Mononuclear cell (primary cell): ENCODE measurements at places on chromosomes 7 and 10. TPM values are rescaled to one million over a fixed set of nuclear protein-coding genes. Genes with fewer than 3 reads are reported as not detected.

The PIP gene
- total RNA-seq: not detected

The LLCFC1 gene
- not detected for total RNA-seq

The AOAH gene
- total RNA-seq: 128 TPM

The RUFY2 gene
- 20.5 TPM for total RNA-seq

The CALCR gene
- not detected for total RNA-seq

The PLAC9 gene
- not detected for total RNA-seq

The CFAP58 gene
- 0.10 TPM for total RNA-seq

The LBX1 gene
- not detected for total RNA-seq

The AOC1 gene
- 0.10 TPM for total RNA-seq

The MYL7 gene
- total RNA-seq: not detected

The TEX47 gene
- total RNA-seq: not detected

The AGR2 gene
- total RNA-seq: not detected

The PNLIPRP1 gene
- not detected for total RNA-seq

The SP8 gene
- total RNA-seq: not detected

The RBM28 gene
- total RNA-seq: 5.4 TPM

The EMX2 gene
- total RNA-seq: 0.10 TPM

The RNF32 gene
- total RNA-seq: 0.10 TPM

The NODAL gene
- not detected for total RNA-seq

The TLX1 gene
- not detected for total RNA-seq

The INPP5A gene
- total RNA-seq: 18.6 TPM

The UCMA gene
- not detected for total RNA-seq

The PCLO gene
- total RNA-seq: not detected

The CLDN3 gene
- not detected for total RNA-seq

The C7orf33 gene
- not detected for total RNA-seq

The CYP3A7 gene
- total RNA-seq: not detected

The RNF148 gene
- total RNA-seq: not detected

The MRPS24 gene
- 53.1 TPM for total RNA-seq

The SMURF1 gene
- total RNA-seq: 37.6 TPM

The STOX1 gene
- 0.21 TPM for total RNA-seq

The ELFN1 gene
- under 0.01 TPM for total RNA-seq

The OGDHL gene
- not detected for total RNA-seq

The SFXN2 gene
- 2.2 TPM for total RNA-seq

The GIMAP7 gene
- 44.2 TPM for total RNA-seq

The OPN1SW gene
- not detected for total RNA-seq

The PPP1R3A gene
- total RNA-seq: not detected
